Activated T-helper 1 cell treated with Interleukin-2 at 50 U/mL for 16 hours (primary cell): ENCODE measurements at places on chromosomes 3 and 15.

DNA sequence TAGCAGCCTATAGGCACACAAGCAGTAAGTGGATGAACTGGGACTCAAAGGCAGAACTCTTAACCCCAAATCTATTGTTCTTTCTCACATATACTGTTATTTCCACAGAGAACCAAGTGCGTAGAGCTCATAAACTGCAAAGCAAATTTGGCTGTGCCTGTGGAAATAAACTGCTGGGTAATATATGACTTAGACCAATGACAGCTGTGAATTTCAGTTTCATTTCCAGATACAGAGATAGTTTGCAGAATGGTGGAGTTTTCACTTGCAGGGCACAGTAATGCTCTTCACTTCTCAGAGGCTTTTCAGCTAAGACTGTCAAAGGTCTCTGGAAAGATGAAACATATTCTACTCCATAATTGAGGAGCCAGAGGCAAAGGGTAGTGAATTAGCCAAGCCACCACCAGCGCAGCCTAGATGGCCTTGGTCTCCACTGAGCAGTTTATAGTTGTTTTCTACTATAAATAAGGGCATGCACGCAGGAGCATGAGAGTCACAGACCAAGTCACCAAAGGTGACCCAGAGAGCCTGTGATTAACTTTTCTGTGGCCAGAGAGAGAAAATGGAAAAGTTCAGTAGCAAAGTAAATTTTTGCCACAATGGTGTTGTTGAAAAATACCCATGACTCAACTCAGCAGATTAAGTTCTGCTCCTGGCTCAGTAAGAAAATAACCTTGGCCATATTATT is 180.7 kb upstream of the GRM7 start:
- no peak for DNase-seq

GRCh38 chr15:74202452-74203401 is at the start of gene STRA6:
TSS of gene STRA6 (minus strand) at chr15:74202787. CDS start at chr15:74202267, 520 bp downstream.
- no peak for DNase-seq

DNA sequence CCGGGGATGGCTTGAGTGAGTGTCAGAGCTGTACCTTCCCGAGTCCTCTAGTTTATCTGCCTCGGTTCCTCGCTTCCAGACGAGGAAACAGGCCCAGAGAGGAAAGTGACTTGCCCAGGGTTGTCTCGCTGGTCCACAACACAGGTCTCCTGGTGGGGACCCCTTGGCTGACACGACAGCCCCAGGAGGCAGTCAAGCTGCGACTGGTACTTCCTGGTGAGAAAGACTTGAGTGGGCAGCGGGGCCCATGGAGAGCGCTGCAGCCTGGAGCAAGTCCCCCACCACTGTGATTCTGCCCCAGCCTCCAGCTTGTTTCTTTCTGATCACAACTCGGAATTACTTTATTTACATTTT is 600 bp upstream of the CHRNA5 start:
- no peak for DNase-seq

DNA sequence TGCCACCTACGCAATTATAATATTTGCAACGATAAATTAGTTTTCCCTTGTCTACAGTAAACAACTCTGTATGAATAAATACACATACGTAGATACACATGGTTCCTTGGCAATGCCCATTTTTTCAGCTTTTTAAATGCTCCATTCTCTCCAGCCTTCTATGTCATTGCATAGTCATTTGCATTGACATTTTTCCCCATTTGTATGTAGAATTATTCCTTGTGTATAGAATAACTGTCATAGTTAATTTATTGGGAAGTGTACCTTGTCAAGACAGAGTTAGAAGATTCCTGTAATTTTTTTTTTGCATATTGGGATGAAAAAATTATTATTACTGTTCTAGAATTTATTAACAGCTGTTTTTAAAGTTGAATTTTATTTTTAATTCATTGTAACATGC is 736.7 kb upstream of the DPPA4 start:
- DNase-seq, result no peak

- no peak for DNase-seq
Measured at GRCh38 chr15:89808160-89808870, 6.3 kb downstream of the ANPEP start.

DNA sequence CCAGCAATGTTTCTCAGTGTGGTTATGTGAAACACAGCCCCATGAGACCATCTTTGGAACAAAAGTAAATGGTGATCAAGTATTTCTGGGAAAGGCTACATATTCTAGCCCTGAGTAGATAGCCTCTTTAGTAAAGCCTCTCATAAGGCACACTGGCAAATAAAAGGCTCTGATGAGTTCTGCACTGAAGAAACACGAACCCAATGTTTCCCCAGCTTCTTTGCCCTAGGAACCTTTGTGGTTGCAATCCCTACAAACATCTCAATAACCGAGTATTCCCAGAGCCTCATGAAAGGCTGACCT is 41.8 kb downstream of the RAB6B start:
- DNase-seq, result no peak

DNA sequence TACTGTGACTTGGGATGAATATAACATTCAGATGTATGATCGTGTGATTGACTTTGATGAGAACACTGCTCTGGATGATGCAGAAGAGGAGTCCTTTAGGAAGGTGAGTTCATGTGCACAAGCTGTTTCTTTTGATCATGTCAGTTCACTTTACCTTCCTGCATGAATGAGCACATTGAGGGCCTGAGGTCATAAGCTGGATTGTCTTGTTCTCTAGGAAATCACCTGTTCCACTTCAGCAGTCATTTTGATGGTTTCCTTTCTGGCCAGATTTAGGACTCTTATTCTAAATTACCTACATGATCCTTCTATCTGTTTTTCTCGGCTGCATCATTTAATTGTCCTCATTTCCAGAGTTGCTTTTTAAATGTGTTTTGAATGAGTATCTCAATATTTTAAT is 4.1 kb downstream of the RCN2 start:
- DNase-seq, result no peak

DNA sequence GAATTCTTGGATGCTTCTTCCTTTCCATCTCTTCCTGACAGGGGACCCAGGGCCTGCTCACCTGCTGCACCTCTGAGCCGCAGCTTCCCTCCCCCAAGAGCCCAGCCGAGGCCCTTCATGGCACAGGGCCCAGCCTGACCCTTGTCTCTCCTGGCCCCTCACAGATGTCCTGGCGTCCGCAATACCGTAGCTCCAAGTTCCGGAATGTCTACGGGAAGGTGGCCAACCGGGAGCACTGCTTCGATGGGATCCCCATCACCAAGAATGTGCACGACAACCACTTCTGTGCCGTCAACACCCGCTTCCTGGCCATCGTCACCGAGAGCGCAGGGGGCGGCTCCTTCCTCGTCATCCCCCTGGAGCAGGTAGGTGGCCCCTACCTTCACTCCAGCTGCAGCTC is 66.2 kb downstream of the CORO2B start:
- no peak for DNase-seq

DNA sequence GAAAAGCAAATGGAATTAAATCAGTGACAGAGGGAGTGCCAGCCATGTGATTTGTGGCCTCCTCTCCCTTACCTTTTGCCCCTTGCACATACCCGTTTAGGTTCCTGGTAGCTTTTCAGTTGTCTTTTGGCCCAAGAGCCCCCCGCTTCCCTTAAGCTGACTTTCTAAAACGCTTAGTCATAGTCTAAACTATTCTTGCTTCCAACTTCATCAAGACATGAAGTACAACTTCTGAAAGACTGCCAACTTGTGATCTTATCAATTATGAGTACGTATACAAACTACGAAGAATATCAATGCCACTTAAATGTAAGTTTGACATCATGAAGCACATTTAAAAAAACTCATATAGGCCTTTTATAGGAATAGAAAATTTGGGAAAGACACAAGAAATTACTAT is 61.9 kb downstream of the EIF3J start:
- no peak for DNase-seq

GRCh38 chr3:168812234-168812633 is 716.5 kb upstream of the GOLIM4 start:
- no peak for DNase-seq

GRCh38 chr3:72196377-72196929 is 411.5 kb upstream of the PROK2 start:
- no peak for DNase-seq

- DNase-seq, result no peak
Measured at GRCh38 chr3:57659806-57660439, 33.0 kb downstream of the DENND6A start.

- DNase-seq, result no peak
Measured at GRCh38 chr3:151393146-151393830, 8.7 kb upstream of the P2RY12 start.

DNA sequence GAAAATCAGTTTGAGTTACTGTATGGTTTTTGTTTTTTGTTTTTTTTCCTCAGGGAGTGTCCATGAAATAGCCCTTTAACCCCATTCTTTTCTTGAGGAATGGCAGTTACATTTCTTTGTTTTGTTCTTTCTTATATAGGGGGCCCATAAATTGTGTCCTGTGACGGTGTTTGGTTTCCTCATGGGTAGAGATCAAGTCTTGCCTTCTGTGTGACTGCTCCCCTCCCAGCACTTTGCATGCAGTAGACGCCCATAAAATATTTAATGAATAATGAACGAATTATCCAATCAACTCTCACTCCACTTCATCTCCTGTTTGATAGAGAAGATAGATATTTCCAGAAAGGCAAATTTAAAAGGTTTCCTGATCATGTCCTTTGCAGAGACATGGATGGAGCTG is 78.1 kb downstream of the CADPS start:
- no peak for DNase-seq

- DNase-seq, result no peak
Measured at GRCh38 chr3:13224967-13225366, 151.7 kb upstream of the IQSEC1 start.

DNA sequence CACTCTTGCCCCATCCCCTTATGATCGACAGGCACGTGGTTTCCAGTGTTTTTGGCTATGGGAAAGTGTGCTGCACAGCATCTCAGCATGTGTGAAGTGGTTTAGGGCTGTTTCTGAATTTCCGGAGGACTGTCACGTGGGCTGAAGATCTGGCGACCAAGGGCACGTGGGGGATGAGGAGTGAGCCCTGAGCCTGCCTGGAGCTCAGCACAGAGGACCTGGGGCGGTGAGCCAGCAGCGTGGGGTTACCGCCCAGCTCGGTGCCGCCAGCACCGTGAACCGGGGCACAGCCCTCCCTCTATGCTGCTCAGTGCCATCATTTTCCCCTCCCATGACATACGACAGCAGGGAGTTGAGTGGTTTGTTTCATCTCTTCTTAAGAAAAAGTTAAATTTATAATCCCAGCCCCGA is 150.2 kb downstream of the DNAJB8 start:
- DNase-seq, result peak; percentile 52

DNA sequence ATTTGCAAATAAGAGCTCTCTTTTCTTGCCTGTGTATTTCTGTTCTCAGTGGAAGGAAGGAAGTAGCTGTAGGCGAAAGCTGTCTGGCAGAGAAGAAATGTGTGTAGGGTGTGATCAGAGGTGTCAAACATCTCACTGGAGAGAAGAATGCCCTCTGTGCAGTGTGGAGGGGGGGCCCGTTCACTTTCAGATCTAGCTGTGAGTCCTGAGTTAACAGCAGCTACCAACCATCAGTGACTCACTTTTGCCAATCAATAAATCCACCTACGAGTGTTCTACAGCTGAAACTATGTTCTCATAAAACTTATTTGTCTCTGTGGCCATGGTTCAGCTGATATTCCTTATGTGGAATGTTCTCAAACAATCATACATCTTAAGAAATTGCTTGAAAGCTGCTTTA is 103.7 kb downstream of the FRMD4B start:
- no peak for DNase-seq

- no peak for DNase-seq
Measured at GRCh38 chr3:106691476-106691875, 685.8 kb upstream of the CCDC54 start.

DNA sequence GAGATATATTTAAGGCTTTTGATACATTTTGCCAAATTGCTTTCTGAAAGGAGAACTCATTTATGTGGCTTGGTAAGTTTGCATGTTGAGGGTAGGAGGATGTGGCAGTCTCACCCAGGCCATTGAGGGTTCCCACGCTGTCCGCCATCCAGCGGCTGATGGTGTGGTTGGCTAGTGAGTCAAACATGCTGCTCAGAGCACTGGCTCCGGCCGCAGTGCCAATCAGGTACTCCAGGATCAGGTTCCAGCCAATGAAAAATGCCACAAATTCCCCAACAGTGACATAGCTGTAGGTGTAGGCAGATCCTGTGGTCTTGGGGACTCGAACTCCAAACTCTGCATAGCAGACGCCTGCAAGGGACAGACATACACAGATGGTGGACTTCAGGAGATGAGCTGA is 82.3 kb downstream of the CLDN11 start:
- no peak for DNase-seq

GRCh38 chr3:54949491-54950044 is 21.7 kb upstream of the LRTM1 start:
- DNase-seq, result no peak

DNA sequence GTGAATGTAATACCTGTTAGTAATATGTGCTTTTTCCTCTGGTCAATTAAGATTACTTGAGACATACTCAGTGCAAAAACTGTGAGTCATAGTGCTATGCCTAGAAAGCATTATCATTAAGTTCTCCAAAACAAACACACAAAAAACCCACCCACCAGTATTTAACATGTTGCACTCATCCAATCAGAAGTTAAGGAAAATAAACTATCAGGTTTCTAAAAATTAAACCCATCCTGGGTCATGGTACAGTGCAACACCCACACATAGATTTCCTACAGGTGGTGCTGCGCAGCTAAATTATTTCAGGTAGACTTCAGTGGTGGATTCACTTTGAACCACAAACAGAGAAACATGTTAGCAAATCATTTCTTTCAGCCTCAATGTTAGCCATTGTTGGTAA is 264.4 kb upstream of the VEPH1 start:
- no peak for DNase-seq

- no peak for DNase-seq
Measured at GRCh38 chr15:72271895-72272212, 500 bp downstream of the PARP6 start.

- DNase-seq, result no peak
Measured at GRCh38 chr15:50100486-50100885, 18.5 kb downstream of the ATP8B4 start.

DNA sequence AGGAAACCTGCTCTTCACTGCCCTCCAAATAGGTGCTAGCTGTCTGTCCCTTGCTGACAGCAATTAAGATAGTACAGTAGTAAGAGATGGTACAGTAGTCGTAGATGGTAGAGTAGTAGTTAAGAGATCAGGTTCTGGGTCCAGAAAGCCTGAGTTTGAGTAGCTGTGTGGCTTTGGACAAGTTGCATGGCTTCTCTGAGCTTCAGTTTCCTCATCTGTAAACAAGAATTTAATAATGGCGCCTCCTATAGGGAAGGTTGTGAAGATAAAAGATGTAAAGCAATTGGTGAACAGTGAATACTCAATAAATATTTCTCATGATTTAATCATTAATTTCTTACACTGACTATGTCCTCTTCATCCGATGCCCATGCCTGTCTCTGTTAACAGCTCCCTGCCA is 86.9 kb upstream of the BCL6 start:
- DNase-seq, result no peak

DNA sequence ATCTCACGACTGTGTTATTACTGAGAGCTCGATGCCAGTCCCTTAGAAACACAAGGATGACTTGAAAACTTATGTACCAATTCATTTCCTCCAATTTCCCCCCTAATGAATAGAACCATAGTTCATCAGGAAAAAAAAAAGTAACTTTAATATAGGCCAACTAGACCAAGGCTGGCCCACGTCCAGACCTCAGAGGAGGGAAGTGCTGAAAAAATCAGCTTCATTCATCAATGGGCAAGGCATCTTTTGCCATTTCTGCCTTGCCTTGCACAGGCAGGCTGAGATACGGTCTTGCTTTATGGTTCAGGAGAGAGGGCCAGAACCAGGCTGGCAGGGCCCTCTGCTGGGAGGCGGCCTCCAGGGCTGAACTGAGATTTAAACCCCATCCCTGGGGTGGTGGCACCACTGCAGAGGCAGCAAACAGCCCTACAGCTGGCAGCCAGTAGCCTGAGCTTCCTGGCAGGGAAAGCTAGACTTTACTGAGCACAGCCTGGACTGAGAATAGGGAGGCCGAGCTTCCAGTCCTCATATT is 104.1 kb upstream of the TNFAIP8L3 start:
- no peak for DNase-seq
